CD4-positive, alpha-beta T cell treated with Interleukin-12 subunit alpha and Interleukin-12 subunit beta, for 1 hour (primary cell): ENCODE measurements at places on chromosomes 13 and 19.

DNA sequence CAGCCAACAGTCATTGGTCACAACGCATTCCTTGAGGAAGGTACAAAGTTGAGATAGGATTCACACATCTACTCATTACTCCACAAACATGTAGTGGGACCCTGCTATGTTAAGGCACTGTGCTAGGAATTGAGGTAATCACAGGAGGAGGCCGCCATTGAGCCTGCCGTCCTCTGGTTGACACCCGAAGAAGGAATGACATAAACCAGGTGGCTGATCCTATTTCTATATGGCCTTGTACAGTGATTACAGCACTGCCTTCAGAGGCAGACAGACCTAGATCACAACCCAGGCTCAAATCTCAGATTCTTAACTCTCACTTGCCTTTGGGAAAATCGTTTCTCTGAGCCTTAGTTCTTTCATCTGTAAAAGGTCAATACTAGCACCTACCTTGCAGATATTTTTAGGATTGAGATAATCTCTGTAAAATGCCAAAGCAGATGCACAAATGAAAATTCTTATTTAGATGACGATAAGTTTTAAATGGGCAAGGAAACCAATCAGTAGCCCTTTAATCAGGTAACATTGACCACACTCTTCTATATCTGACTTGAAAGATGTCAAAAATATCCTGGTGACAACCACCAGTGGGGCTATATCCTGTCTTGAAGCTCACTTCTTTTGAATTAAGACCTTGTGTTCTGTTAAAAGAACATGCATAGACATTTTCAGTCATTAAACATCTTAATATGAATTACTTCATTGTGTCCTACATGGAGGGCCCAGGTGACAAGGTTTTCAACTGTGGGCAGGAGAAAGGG lies 251.6 kb downstream of the KCTD12 start:
- DNase-seq: no peak

DNA sequence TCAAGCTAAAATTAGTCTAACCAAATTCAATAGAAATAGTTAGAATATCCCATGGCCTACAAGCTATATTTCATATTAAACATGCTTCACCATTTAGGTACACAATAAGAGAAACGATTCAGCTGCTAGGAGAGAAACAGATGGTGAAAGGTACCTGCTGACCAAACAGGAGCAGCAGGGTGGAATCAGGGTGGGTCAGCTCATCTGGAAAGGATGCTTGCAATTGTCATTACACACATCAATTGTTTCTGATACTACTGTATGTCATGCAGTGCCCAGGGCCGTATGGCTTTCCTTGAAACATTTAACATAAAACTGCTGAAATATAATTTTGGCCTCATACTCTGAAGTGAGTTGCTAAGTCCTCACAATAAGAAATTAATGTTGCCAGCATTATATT lies 776.0 kb downstream of the DACH1 start:
- DNase-seq: no peak

DNA sequence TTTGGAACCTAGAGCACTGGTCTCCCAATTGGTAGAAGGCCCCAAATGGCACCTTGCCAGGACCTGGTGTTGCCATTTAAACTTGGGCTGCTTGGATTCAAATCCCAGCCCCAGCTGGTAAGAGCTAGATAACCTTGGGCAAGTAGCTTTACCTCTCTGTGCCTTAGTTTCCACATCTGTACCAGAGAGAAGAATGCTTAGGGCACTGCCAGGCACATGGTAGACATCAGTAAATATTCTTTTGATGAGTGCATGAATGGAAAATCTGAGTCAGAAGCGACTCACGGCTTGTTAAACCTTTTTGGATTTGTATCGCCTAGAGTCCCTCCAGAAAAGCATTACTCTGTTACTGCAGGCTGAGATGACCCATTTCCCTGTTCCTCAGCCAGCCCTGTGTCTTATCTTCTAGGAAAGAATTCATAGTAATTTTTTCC lies 90.9 kb downstream of the SIPA1L3 start:
- DNase-seq: no peak

DNA sequence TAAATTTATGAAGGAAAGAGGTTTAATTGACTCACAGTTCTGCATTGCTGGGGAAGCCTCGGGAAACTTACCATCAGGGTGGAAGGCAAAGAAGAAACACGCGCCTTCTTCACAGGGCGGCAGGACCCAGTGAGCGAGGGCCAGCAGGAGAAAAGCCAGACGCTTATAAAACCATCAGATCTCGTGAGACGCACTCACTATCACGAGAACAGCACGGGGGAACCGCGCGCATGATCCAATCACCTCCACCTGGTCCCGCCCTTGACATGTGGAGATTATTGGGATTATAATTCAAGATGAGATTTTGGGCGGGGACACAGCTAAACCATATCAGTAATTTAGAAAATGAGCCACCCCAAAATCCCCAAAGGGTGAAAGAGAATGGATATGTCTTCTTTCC lies 187.1 kb downstream of the RAP2A start:
- DNase-seq: no peak

DNA sequence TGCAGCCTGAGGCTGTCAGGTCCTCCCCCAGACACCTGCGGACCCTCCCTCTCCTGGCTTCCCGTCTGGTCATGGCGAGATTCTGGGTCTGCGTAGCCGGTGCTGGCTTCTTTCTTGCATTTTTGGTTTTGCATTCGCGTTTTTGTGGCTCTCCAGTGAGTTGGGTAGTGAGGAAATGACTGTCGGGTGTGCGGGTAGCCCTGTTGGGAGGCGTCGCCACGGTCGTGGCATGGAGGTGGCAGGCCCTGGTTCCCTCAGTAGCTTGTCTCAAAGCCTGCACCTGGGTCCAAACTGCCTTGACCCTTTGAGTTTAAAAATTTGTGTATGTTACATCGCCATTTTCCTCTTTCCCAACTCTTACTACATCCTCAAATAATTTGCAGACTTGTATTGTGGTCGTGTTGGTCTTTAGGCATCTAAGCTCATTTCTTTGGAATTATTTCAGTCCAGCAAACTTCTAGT lies 344 bp downstream of the NHLRC3 start:
- DNase-seq: peak; percentile 59

GRCh38 chr19:289651-290371 lies 1.4 kb downstream of the PLPP2 start:
- DNase-seq: peak; percentile 20

DNA sequence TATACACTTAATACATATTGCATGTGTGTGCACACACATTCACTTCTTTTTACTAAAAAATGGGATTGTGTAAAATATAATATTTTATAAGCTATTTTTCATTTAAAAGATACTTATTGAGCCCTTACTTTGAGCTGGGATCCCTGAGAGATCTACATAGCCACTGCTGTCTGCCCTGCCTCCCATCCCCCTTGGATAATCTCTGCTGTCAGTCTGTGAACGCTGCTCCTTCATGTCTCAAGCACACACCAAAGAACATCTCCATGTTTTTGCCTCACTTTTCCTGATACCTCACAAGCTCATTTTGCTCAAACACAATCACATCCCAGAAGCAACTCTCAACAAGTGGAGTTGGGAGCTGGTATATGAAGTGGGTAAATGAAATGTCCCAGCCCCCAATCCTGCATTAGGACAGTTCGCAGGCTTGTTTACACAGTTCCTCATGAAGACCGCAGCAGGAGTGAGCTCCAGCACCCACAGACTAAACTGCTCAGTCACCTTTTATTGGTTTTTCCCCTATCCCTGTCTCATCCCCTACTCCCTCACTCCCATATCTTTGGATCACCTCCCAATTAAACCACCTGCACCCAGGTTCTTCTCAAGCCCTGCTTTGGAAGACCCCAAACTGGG lies 108.3 kb upstream of the FRY start:
- DNase-seq: no peak

- DNase-seq: no peak
These were observed 1026.8 kb upstream of the MIR17HG start for GRCh38 chr13:90320664-90321063.

DNA sequence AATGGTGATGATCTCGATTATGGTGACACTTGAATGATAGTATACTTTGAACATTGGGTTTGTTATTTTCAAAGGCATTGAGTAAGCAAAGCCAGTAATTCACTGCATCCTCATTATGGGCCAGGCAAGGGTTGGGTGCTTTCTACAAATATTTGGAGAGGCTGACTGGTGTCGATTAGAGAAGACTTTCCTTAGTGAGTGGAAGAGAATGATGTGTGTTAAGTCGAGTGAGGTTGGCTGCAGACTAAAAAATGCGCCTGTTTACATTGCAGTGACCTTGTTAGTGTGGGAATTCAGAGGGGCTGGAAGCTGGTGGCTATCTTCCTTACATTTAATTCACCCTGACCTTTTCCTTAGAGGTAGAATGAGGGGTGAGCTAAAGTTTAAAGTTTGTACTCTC lies 22.4 kb upstream of the RNF113B start:
- no peak for DNase-seq

GRCh38 chr13:79541426-79542049 lies 60.6 kb downstream of the NDFIP2 start:
- peak; percentile 77 for DNase-seq

- DNase-seq: no peak
These were observed 19.8 kb downstream of the TCF3 start for GRCh38 chr19:1632462-1633268.

- DNase-seq: no peak
These were observed 41.9 kb downstream of the EPSTI1 start for GRCh38 chr13:42950181-42950580.

DNA sequence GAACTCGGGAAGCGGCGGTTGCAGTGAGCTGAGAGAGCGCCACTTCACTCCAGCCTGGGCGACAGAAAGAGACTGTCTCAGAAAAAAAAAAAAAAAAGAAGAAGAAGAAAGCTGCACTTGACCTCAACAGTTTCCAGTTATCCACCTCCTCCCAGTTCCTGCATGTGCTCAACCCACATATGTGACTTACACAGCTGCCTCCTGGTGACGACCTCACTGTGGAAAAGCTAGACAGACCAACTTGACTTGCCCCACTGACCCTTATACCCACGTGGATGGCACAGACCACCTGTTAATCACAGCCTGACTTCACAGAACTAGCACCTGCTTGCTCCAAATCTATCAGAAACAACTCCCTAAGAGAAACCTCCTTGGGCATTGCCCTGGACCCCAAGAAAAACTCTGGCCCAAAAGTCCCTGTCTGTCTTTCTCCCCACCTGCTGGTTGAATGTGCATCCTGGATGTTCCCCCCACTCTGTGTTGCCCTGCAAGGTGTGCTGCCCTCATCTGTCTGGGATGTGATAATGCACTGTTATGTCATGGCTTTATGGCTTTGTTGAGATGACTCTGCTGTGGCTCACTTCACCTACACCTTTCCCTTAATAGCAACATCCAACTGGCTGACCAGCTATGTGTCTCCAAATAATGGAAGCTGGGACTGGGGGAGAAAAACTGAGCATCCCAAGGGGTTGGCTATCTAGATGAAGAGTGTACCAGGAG lies 2.8 kb downstream of the ZNF20 start:
- peak; percentile 55 for DNase-seq

- DNase-seq: no peak
These were observed 56.5 kb downstream of the HSPH1 start for GRCh38 chr13:31105020-31105795.

- DNase-seq: no peak
These were observed 107.4 kb downstream of the DNAJC3 start for GRCh38 chr13:95784161-95784899.

GRCh38 chr19:5115771-5116202 lies 146.9 kb downstream of the KDM4B start:
- no peak for DNase-seq

DNA sequence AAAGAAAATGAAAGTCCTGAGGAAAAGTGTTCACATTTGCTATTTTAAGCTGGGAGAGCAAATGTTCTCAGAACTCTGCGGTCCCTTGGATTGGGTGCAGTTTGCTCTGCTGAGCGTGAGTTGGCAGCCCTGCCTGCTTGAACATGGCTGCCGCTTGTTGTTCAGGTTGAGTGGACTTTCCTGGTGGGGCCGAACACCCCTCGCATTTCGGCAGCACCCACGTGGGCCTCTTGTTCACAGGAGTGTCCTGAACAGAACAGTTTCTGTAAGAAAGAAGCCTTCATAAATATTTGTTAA lies 10.8 kb upstream of the RNF113B start:
- no peak for DNase-seq

DNA sequence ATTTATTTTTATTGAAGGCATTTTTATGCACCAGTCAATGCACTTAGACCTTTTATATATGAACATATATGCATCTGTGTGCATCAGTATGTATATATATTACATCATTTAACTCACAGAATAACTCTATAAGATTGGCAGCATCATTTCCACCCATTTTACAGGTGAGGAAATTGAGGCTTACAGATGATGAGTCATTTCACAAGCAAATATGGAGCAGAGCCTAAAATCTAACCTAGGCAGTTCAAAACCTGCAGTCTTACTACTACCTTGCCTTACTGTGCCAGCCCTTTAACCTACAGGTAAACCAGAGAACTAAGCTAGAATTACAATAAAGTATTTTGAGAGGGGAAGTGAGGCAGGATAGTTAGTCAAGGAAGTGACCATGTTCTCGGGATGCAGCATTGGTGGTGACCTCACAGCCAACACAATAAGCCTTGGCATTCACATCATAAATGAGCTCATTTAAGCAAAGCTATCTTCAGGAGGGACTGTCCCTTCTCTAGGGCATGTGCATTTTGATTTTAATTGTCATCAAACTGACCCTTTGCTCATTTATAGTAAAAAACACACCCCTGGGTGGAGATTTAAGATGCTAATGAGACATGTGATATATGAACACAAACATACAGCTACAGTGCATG lies 274.3 kb downstream of the DCLK1 start:
- no peak for DNase-seq

GRCh38 chr13:40519637-40520036 lies 146.8 kb downstream of the FOXO1 start:
- no peak for DNase-seq

DNA sequence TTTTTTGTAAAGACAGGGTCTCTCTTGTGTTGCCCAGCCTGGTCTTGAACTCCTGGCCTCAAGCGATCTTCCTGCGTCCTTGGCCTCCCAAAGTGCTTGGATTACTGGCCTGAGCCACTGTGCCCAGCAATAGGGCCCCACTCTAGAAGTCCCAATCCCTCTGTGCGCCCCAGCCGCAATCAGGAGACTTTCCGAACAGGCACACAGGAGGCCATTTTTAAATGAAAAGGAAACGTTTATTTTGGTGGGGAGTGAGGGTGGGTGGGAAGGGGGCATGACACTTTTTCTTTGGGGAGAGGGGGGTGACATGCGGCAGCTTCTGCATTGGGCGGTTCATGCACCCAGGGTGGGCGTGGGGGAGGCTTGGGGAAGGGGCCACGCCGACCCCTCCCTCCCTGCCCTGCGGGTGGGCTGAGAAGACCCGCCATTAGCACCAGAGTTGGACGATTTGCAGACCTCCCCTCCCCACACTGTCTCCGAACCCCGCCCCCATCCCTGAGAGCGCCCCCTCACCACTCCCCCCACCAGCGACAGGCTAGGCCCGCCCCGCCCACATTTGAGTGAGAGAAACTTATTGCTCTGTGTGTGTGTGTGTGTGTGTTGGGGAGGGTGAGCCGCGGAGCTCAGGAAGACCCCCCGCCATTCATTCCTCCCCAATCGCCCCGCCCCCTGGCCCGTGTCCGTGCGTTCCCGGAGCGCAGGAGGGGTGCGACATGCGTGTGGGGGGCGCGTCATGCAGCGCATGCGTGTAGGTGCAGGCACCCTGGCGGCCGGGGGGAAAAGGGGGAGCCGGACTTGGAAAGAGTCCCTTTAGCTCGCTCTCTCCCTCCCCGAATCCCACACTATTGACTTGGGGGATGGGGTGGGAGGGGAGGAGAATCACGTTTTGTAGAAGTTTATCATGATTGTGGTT lies 17.2 kb downstream of the KCNC3 start:
- no peak for DNase-seq
